ENCODE measurements at places on chromosomes 3 and 15.

- no peak for DNase-seq
These were observed 12.7 kb upstream of the SCN10A start for GRCh38 chr3:38828681-38829080.

GRCh38 chr15:87365186-87365585 lies 891.4 kb downstream of the NTRK3 start:
- peak; percentile 34 for DNase-seq

GRCh38 chr3:10723991-10724390 lies 92.0 kb upstream of the SLC6A11 start:
- no peak for DNase-seq

GRCh38 chr15:68801572-68802148 lies 19.0 kb downstream of the ANP32A start:
- no peak for DNase-seq

Measured in H4 (cell line).